Thyroid gland (tissue), 4 donors: ENCODE measurements at places on chromosomes 2 and 18. TPM values are rescaled to one million over a fixed set of nuclear protein-coding genes. Genes with fewer than 3 reads are reported as not detected.

KCNK3 gene
- 8.3 TPM for total RNA-seq

- H3K27me3 ChIP-seq, result no peaks in the 10 kb centered on the region
- peak within 1 kb of the TSS; percentile 1 for H3K27ac ChIP-seq
- DNase-seq, result no peak
- H3K36me3 ChIP-seq, result no peaks in the 10 kb centered on the region
These were observed at the start of gene UGT1A6 for GRCh38 chr2:233692648-233693047. Gene UGT1A6, plus strand, starts transcription at chr2:233692890. Its CDS starts 115 bp downstream, at chr2:233693005.

DNA sequence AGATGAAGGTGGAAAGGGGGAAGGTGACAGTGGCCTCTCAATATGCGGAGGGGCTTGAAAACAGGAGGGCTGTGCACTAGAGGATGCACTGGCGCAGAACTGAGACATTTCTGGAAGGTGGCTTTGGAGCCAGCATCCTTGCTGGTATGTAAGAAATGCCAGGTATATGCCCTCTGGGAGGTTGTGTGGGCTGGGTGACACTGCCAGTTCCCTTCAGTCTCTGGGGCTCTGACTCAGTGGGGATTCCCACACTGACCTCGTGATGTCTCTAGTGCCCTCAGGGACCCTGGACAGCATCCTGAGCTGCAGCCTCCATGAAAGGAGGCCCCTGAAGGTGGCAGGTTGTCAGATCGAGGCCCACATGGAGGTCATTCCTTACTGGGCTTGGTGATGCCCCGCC is 74.0 kb downstream of the AGAP1 start:
- no peak for DNase-seq
- H3K4me3 ChIP-seq, result no peak overlapping the region
- peaks cover 5% of the 10 kb centered on the region for H3K4me1 ChIP-seq
- H3K36me3 ChIP-seq, result no peaks in the 10 kb centered on the region

DNA sequence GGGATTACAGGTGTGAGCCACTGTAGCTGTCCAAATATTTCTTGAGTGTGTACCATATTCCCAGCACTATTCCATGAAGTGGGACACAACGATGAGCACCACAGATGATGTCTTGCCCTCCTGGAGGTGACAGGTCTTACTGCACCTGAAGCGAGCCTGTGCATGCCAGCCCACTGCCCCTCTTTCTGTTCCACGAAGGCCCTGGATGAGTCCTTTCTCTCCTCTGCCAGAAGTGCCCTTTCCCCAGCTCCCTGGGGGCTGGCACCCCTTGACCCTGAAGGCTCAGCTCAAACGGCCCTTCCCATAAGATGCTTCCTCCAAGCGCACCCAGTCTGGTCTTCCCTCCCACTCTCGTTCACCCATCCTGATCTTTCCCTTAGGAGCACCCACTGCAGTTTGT is 5.5 kb downstream of the ATP6V1B1 start:
- no peaks in the 10 kb centered on the region for H3K36me3 ChIP-seq
- DNase-seq, result no peak
- no peaks in the 10 kb centered on the region for H3K4me1 ChIP-seq
- no peaks in the 10 kb centered on the region for H3K27me3 ChIP-seq
- H3K4me3 ChIP-seq, result no peak overlapping the region
- no peak overlapping the region for H3K27ac ChIP-seq

DNA sequence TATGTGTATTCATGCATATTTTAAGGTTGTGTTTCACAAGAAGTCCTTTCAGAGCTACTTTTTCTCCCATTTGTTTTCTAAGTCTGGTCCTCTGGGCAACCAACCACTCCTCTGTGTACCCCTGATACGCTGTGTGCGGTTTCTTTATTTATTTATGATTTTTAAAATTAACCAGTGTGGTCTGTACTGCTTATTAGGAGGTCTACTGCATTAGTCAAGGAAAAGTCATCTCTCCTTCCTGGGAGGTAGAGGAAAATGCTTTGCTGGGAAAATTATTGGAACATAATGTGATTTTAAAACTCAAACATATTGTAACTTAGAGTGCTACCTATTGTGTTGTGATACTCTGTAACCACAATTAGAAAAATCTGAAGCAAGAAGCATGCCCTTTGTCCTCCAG is 1404.3 kb downstream of the SUCLG1 start:
- no peaks in the 10 kb centered on the region for H3K36me3 ChIP-seq
- H3K4me1 ChIP-seq, result no peaks in the 10 kb centered on the region
- H3K27me3 ChIP-seq, result no peaks in the 10 kb centered on the region
- DNase-seq, result no peak
- no peak overlapping the region for H3K4me3 ChIP-seq
